Stimulated activated CD4-positive, alpha-beta T cell treated with anti-CD3 and anti-CD28 coated beads, Interleukin-15, amount 100 ng/mL, for 1 hour (primary cell): ENCODE measurements at places on chromosomes 3 and 15.

DNA sequence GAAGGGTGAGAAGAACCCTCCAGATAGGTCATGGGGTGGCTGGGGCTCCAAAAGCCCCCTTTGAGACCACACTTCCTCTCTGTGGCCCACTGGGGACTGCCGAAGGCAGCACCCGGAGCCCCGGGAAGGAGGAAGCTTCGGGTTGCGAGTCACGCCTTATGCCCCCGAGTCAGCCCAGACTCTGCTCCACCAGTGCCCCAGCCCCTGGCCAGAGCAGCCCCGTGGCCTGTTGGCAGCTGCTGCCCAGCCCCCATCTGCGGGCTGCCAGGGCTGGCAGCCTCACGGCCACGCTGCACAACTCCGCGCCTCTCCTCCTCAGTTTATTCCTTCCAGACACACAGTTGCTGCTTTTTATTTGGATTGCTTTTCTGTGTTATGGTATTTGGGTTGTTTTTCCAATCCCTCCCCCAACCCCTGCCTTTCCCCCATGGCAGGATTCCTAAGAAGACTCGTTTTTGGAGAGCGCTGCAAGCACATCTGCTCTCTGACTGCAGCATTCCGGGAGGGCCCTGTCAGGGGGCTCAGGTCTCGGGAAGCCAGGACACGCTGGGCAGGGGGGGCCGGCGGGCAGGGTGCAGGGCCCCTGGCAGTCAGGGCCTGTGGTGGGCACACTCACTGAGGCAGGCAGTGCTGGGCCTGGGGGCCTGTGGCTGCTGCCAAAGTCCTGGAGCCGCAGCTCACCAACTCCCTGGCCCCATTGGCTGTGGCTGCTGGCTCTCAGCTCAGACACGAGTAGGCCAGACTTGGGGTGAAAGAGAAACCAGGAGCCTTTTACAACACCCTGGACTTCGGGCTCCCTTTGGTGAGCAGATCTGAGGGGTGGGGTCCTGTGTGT is 20.2 kb downstream of the MAGEF1 start:
- DNase-seq = no peak

DNA sequence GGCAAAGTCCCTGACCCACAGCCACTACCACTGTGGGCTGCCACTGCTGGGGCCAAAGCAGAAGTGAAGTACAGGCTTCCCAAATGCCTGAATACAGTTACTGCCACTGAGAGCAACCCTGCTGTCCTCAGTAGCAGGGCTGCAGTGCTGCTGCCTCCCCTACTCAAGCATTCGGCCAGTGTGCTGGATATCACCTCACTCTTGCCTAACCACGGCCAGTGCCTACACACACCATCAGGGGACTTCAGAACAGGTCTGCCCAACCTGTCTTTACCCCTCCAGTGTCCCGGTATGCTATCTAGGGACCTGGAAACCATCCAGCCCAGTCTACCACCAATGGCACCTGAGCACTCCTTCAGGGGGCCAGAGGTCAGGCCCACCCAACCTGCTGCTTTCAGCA is 261.5 kb upstream of the COL8A1 start:
- no peak for DNase-seq

DNA sequence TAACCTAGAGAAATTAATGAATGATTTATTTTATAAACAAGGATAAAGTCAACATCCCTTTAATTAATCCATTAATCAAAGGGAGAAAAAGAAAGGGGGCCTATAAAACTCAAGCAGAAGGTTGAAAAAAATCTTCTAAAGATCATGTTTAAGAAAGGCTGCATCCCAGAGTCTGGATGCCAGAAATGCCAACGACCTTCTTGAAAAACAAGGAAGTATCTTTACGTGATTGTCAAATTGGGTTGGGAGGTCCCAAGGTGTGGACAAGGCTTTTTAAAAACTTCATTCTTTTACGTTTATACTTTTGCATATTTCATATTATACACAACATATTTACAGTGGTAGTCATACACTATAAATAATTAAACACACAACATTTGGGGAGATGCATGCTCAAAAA is 1.6 kb downstream of the GOLGB1 start:
- no peak for DNase-seq

GRCh38 chr15:48654801-48655200 is 9.3 kb upstream of the FBN1 start:
- DNase-seq = no peak

DNA sequence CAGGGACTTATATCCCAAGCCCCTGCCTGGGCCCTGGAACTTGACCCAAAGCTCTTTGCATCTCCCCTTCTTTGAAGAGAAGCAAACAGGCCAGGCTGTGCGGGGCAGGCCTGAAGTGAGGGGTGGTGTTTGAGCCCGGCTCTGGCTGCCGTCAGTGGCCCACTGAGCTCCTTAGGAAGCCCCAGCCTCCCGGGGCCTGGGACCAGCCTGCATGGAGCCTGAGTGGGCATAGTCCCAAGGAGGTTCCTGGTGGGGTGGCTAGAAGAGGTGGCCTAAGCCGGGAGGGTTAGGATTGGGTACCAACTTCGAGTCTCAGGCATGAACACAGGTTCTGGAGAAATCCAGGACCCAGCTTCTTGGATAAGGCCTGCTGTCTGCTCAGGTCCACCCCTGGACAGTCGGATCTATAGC is 6.4 kb downstream of the TMIE start:
- no peak for DNase-seq

GRCh38 chr3:49378249-49378895 is 20.2 kb upstream of the GPX1 start:
- DNase-seq = no peak

DNA sequence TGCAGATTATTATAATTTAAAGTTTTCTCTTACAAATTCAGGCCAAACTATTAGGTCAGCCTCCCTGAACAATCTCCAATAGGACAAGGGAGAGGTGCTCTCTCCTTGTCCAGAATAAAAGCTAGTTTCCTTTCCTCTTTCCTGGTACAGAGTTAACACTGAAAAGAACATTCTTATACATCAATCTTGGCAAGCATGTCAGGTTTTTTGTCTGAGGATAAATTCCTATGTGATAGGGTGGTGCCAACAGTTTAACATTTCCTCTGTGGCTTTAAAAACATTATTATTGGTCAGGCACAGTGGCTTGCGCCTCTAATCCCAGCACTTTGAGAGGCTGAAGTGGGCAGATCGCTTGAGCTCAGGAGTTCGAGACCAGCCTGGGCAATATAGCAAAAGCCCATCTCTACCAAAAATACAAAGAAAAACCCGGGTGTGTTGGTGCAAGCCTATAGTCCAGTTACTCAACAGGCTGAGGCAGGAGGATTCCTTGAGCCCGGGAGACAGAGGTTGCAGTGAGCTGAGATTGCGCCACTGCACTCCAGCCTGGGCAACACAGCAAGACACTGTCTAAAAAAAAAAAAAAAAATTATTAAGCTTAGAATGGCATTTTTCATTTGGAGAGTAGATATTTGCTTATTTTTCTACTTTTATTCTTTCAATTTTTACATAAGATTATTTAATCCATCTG is 13.7 kb upstream of the ULK4 start:
- DNase-seq = no peak

- no peak for DNase-seq
These were observed 67.1 kb downstream of the ATP8B4 start for GRCh38 chr15:50051811-50052419.

GRCh38 chr3:143847787-143848631 is at the start of gene SLC9A9:
SLC9A9 (minus strand) TSS chr3:143848468; CDS start chr3:143848322, 146 bp downstream.
- DNase-seq = no peak

- DNase-seq = no peak
These were observed 481.9 kb downstream of the FOXP1 start for GRCh38 chr3:71101626-71102025.
